ENCODE measurements at places on chromosomes 7 and 10. TPM values are rescaled to one million over a fixed set of nuclear protein-coding genes. Genes with fewer than 3 reads are reported as not detected.

The SAP25 gene
- 1.5 TPM for total RNA-seq

DNA sequence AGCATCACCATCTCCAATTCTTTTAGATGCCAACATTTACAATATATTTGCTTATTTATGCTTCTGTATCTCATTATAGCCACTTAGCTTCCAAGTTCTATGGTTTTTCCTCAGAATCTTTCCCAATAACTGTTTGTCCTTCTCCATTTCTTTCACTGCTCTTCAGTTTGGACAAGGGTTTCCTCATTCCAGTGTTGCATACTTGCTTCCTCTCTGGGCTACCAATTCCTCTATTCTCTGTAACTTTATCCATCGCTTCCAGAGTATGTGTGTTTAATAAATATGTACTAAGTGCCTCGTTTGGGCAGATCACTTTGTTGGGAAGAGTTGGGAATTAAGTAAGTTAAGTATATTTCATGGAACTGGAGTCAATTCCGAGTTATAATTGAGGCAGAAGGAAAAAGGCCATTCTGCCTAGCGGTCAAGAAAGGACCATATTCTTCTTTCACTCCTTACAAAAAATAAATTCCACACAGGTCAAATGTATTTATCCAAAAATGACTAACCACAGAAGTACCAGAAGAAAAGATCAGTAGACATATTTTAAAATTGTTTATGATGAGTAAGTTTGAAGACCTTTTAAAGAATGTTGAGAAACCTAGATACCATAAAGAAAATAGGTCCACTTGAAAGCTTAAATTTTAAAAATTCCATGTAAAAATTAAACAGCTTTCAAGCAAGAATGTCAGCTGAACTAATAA lies 10.8 kb downstream of the STAMBPL1 start:
- no peak overlapping the region for H3K4me3 ChIP-seq
- H3K4me1 ChIP-seq = no peaks in the 10 kb centered on the region
- H3K36me3 ChIP-seq = no peaks in the 10 kb centered on the region
- H3K27ac ChIP-seq = no peak overlapping the region
- no peaks in the 10 kb centered on the region for H3K27me3 ChIP-seq
- no peak for DNase-seq

DNA sequence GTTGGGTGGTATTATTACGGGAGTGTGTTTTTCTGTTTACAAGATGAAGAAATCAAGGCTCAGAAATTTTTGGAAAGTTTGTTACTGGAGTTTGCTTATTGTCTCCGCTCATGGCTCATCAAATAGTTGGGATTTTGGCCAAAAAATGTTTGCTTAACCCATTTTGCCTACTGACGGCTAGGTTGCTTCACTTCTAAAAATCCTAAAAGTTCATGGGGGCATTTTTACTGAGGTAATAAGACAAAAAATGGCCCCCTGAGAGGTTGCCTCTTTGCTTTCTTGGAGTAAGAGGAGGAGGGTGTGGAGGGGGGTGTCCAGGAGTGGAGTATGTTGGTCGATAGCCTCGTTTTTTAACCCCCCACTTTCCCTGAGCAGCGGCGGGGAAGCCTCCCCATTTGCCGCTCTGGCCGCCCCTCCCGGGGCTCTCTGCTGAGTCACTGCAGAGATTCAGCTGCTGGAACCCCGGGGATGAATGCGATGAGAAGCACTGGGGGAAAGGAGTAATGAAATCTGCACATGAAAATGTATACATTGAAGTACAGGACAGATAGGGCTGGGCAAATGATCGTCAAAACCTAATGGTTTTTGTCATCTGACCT lies 1.5 kb downstream of the MEST start:
- H3K4me1 ChIP-seq = peaks cover 15% of the 10 kb centered on the region
- H3K4me3 ChIP-seq = peak overlapping the region; percentile 64
- H3K27ac ChIP-seq = no peak overlapping the region
- peak; percentile 33 for DNase-seq

The NSMCE4A gene
- total RNA-seq = 223 TPM

The RBP3 gene
- not detected for total RNA-seq

The OLAH gene
- not detected for total RNA-seq

The HPSE2 gene
- total RNA-seq = 3.4 TPM

- H3K4me3 ChIP-seq = no peak overlapping the region
- H3K4me1 ChIP-seq = no peaks in the 10 kb centered on the region
- no peaks in the 10 kb centered on the region for H3K36me3 ChIP-seq
- H3K27me3 ChIP-seq = no peaks in the 10 kb centered on the region
- DNase-seq = no peak
Measured at GRCh38 chr10:98953251-98953650, 282.4 kb downstream of the HPSE2 start.

The CFTR gene
- total RNA-seq = 0.06 TPM

The DNA2 gene
- total RNA-seq = 85.4 TPM

- peaks cover 17% of the 10 kb centered on the region for H3K27me3 ChIP-seq
- no peak overlapping the region for H3K27ac ChIP-seq
- no peaks in the 10 kb centered on the region for H3K4me1 ChIP-seq
- H3K4me3 ChIP-seq = no peak overlapping the region
- DNase-seq = no peak
Measured at GRCh38 chr7:87216701-87217508, 2.6 kb downstream of the TMEM243 start.

DNA sequence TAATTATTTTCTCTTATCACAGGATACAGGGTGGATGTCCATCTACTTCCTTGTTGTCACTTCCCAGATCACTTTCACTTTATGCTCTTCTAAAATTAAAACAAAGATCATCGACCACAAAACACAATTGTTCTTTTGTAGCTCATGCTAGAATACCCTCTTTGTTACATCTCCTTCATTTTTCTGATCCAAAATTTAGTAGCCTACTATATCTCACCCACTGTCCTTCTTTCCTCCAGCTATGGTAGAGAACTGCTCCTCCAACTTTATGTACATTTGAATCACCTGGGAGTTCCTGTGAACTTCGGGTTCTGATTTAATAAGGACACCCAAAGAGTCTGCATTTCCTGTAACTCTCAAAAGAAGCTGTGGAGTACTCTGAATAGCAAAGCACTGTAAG lies 1.2 kb upstream of the AHR start:
- H3K27me3 ChIP-seq = peaks cover 48% of the 10 kb centered on the region
- no peak for DNase-seq
- no peaks in the 10 kb centered on the region for H3K36me3 ChIP-seq
- no peak overlapping the region for H3K27ac ChIP-seq

The LIPN gene
- total RNA-seq = not detected

The MRC1 gene
- not detected for total RNA-seq

GRCh38 chr10:24898501-24898900 lies 53.9 kb downstream of the PRTFDC1 start:
- H3K4me1 ChIP-seq = no peaks in the 10 kb centered on the region
- no peaks in the 10 kb centered on the region for H3K36me3 ChIP-seq
- DNase-seq = no peak
- H3K27me3 ChIP-seq = no peaks in the 10 kb centered on the region
- H3K27ac ChIP-seq = no peak overlapping the region

The OPN4 gene
- not detected for total RNA-seq

The MOGAT3 gene
- total RNA-seq = not detected

GRCh38 chr10:70067586-70067985 lies 14.9 kb downstream of the MACROH2A2 start:
- H3K36me3 ChIP-seq = peaks cover 4% of the 10 kb centered on the region
- no peak overlapping the region for H3K27ac ChIP-seq
- H3K4me3 ChIP-seq = no peak overlapping the region
- peaks cover 9% of the 10 kb centered on the region for H3K4me1 ChIP-seq

GRCh38 chr10:16182144-16182543 lies 254.7 kb upstream of the PTER start:
- H3K4me1 ChIP-seq = no peaks in the 10 kb centered on the region
- no peak overlapping the region for H3K27ac ChIP-seq
- no peaks in the 10 kb centered on the region for H3K27me3 ChIP-seq
- no peaks in the 10 kb centered on the region for H3K36me3 ChIP-seq
- H3K4me3 ChIP-seq = no peak overlapping the region
- DNase-seq = no peak

DNA sequence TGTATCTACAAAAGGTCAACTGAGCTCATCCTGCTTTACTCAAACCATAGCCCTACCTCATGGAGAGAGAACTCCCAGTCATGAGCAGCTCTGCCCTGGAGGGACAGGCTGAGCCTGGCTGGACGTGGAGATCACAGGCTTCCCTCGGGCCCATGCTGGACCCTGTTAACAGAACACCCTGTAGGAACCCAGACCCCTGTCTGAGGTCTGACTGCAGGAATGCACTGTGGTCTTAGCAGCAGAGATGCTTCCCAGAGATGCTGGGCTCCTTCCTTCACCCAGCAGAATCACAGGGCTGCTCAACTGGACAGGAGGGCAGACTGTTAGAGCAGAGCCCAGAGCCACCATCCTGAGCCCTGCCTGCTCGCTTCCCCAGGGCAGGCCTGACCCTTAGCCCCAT lies 814 bp downstream of the TMEM72 start:
- no peak for DNase-seq
- H3K4me3 ChIP-seq = no peak overlapping the region
- H3K4me1 ChIP-seq = peaks cover 33% of the 10 kb centered on the region
- H3K27me3 ChIP-seq = no peaks in the 10 kb centered on the region

The CCDC7 gene
- total RNA-seq = 4.1 TPM

DNA sequence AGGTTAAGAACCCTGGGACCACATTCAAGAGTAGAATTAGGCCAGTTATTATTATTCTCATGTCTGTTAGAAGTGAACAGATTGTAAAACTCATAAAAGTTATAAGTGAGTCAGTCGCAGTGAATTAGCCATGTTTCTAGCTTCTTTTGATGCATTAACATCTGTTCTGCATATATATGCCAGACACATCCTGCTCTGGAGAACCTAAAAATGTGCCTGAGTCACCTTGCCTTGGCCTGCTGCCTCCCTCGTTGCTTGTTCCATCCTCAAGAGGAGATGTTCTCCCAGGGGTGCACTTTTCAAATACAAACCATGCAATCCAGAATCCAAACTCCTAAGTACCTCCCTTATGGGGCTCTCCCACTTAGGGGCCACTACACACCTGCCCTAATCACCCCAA lies 14.8 kb downstream of the TSPAN12 start:
- H3K4me1 ChIP-seq = no peaks in the 10 kb centered on the region
- H3K4me3 ChIP-seq = no peak overlapping the region
- no peak for DNase-seq
- H3K36me3 ChIP-seq = no peaks in the 10 kb centered on the region

The ANKRD2 gene
- total RNA-seq = not detected

- no peak overlapping the region for H3K27ac ChIP-seq
- no peak for DNase-seq
- H3K4me3 ChIP-seq = no peak overlapping the region
- no peaks in the 10 kb centered on the region for H3K36me3 ChIP-seq
- H3K27me3 ChIP-seq = no peaks in the 10 kb centered on the region
Measured at GRCh38 chr10:50291261-50291850, 40.0 kb upstream of the ASAH2 start.

DNA sequence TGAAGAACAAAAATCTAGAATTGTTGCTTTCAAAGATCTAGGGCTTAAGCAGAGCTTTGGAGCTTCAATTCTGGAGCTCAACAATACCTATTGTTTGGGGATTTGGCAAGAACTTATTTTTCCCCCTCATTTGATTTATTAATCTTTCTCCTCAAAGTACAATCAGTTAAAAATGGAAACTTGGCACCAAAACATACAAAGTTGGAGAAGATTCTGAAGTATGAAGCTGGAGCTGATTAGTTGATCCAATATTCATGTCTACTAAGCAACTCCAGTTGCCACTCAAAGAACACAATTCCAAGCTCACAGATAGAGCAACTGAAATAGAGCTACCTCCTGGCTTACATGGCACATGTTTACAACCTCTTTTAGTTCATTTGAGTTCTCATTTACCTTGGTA lies 3.8 kb downstream of the FAM13C start:
- H3K4me3 ChIP-seq = no peak overlapping the region
- DNase-seq = no peak
- peaks cover 18% of the 10 kb centered on the region for H3K27me3 ChIP-seq
- no peak overlapping the region for H3K27ac ChIP-seq
- no peaks in the 10 kb centered on the region for H3K36me3 ChIP-seq

The PRLHR gene
- not detected for total RNA-seq

The PSPH gene
- total RNA-seq = 54.9 TPM

The COBL gene
- total RNA-seq = 6.3 TPM

GRCh38 chr7:561631-562373 lies 42.2 kb upstream of the PDGFA start:
- H3K27me3 ChIP-seq = no peaks in the 10 kb centered on the region
- DNase-seq = no peak
- no peak overlapping the region for H3K4me3 ChIP-seq
- H3K36me3 ChIP-seq = no peaks in the 10 kb centered on the region

GRCh38 chr7:117950601-117951260 lies 77.5 kb upstream of the CTTNBP2 start:
- no peaks in the 10 kb centered on the region for H3K36me3 ChIP-seq
- H3K27ac ChIP-seq = no peak overlapping the region
- DNase-seq = no peak
- no peak overlapping the region for H3K4me3 ChIP-seq
- peaks cover 55% of the 10 kb centered on the region for H3K27me3 ChIP-seq

GRCh38 chr7:130838738-130839137 lies 104.7 kb upstream of the KLF14 start:
- no peak overlapping the region for H3K27ac ChIP-seq
- H3K27me3 ChIP-seq = no peaks in the 10 kb centered on the region
- no peak for DNase-seq
- no peak overlapping the region for H3K4me3 ChIP-seq
- no peaks in the 10 kb centered on the region for H3K36me3 ChIP-seq

DNA sequence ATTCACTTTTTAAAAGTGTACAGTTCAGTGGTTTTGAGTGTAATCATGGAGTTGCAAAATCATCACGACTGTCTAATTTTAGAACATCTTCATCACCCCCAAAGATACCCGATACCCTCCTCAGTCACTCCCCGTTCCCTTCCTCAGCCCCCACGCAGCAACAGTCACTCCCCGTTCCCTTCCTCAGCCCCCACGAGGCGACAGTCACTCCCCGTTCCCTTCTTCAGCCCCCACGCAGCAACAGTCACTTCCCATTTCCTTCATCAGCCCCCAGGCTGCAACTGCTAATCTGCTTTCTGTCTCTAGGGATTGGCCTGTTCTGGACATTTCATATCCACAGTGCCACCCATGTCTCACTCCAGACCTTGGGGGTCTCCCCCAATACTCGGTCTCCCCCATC lies 161.6 kb upstream of the PPP2R2D start:
- no peaks in the 10 kb centered on the region for H3K36me3 ChIP-seq
- no peak overlapping the region for H3K4me3 ChIP-seq
- H3K27me3 ChIP-seq = no peaks in the 10 kb centered on the region
- DNase-seq = no peak
- H3K27ac ChIP-seq = no peak overlapping the region
- H3K4me1 ChIP-seq = peaks cover 11% of the 10 kb centered on the region

GRCh38 chr7:146094356-146094755 lies 22.2 kb upstream of the CNTNAP2 start:
- no peak for DNase-seq
- no peaks in the 10 kb centered on the region for H3K4me1 ChIP-seq
- H3K27ac ChIP-seq = no peak overlapping the region
- H3K4me3 ChIP-seq = no peak overlapping the region
- H3K36me3 ChIP-seq = no peaks in the 10 kb centered on the region
